ENCODE measurements at places on chromosomes 5 and 9.

DNA sequence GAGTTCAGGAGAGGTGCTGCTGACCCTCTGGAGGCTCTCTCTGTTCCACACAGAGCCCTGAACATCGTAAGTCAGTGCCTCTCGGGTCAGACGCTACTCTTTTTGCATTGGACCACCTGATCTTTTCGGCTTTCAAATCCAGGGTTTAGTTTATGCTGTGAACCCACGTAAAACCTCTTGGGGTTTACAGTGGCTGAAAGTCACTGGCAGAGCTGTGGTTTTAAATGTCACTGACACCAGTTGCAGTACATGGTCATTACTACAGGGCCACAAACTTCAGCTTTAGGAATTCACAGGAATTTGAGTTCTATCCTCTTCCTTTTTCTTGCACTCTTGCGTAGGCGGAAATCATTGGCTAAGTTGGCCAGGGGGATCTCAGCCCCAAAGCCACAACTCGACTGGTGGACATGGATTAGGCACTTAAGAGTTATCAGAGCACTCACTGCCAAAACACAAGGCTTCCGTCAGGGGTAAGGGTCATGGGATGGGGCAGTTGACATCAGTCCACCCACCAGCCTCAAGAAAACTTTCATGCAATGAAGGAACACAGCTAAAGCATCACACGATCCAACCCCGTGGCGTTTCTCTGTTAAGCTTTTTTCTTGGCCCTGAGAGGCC, 76.9 kb downstream of the SFXN1 start:
- no peak for DNase-seq

DNA sequence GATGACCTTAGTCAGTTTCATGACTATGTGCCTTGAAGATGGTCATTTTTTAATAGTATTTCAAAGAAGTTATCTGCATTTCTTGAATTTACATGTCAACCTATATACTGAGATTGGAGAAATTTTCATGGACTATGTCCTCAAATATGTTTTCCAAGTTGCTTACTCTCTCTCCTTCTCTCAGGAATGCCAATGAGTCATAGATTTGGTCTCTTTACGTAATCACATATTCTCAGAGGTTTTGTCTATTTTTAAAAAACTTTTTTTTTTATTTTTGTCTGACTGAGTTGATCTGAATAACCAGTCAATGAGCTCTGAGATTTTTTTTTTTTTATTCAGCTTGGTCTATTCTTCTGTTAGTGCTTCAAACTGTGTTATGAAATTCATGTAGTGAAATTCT, 374.7 kb upstream of the GRIN3A start:
- no peak for DNase-seq

DNA sequence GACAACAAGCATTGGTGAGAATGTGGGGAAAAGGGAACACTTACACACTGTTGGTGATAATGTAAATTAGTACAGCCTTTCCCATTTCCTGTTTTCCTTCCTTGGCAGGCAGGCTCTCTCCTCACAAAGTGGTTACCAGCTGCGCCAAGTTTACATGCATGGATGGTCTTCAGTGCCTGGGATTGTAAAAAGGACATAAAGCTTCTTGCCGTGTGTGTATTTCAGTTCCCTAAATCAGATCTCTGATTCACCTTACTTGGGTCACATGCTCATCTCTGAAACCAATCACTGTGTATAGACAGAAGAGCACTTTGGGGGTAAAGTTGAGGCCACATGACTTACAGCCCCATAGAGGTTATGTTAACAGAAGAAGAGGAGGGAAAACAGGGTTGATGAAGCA, 92.8 kb downstream of the CAVIN4 start:
- no peak for DNase-seq

DNA sequence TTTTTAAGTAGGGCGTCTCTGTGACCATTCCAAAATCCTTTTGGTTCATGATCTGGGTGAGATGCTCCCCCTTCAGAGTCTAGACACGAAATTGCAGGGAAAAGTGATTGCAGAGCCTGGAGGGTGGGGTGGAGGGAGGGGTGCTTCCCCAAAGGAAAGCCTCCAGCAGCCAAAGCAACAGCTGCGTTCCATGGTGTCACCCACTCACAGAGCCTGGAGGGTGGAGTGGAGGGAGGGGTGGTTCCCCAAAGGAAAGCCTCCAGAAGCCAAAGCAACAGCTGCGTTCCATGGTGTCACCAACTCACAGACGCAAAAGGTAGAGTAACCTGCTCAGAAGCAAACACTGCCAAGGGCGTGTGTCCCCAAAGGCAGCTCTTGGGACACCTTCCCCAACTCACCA, 22.6 kb downstream of the SLC6A18 start:
- DNase-seq = no peak

GRCh38 chr5:109170629-109171350, 239.0 kb downstream of the PJA2 start:
- DNase-seq = no peak

DNA sequence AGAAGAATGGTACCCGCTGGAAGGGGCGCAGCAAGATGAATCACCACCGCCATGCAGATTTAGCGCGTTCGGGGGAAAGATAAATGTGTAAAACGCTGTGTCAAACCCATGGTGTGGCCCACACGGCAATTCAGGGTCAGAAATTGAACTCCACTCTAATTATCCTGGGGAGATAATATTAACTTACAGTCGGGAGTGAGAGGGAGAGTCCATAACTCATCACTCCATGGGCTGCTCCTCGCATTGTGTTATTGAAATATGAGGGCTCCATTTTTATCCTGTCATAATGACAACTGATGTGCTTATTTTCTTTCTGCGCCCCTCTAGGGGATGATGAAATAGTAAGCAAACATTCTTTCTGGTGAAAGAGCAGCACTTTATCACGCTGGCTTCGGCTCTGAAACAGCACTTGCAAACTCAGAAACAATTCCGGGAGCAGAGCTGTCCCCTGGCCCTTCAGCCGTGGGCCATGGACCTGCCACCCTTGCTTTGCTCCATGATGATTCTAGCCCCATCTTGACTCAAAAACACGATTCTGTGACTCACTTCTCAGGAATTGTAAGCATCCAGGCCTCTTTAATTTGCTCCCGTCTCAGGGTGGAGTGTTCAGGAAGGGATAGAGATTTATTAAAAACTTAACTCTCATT, 431.6 kb downstream of the IRX1 start:
- no peak for DNase-seq
